Smooth muscle cell of the brain vasculature (primary cell): ENCODE measurements at places on chromosomes 5 and 9.
A peak's percentile ranks its signal among the peaks of the same experiment; 100 is the strongest.

- no peak for DNase-seq
Measured at GRCh38 chr9:121684381-121685145, 33.1 kb downstream of the DAB2IP start.

DNA sequence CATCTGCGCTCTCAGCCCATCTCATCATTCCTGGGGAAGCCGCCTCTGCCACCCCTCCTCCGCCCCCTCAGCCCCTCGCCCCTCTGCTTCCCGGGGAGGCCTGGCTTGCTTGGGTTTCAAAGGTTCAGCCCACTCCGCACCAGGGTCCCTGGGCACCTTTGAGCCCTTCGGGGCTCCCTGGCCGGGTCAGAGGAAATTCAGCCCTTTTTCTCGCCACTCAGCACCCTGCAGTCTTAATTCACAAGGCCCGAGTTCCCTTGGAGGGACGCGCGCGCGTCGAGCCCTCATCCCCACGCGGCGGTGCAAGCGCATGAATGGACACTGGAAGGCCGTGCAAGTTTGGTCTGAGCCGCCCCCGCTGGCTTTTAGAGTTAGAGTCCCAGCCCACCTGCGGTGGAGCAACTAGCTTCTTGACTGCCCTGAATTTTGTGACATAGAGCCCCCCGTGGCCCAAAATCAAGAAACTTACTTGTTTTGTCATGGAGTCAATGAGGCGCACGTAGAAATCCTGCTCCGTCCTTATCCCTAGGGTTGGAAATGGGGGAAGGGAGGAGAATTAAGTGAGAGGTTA is 4.5 kb downstream of the EBF1 start:
- no peak for DNase-seq

DNA sequence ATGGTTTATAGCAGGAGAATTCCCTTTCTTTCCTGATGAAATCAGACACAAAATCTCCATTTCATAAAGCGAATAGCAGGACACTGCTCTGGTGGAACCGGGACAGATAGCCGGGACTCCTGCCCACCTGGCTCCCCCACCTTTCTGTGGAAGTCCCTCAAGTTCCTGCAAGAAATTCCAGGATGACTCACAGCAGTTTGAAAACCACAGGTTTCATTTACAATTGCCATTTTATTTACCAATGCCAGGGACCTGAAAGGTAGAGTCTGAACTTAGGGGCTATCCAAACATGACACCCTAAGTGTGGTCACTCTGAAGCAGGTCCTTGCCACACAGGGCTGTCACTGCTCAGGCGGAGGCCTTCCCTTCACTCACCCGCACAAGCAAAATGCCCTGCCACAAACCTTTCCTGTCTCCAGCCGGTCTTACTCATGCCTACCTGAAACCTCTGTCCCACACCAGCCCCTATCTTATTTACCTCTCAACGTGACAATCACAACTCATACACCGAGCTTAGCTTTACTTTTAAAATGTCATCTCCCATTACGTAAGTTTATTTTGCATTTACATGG is 63.3 kb upstream of the TAF1L start:
- no peak for DNase-seq

- peak; percentile 13 for DNase-seq
Measured at GRCh38 chr9:134375011-134375390, 48.7 kb downstream of the RXRA start.

GRCh38 chr5:174903172-174903732 is 178.9 kb downstream of the MSX2 start:
- no peak for DNase-seq

GRCh38 chr5:88695931-88696330 is 187.1 kb downstream of the MEF2C start:
- no peak for DNase-seq

GRCh38 chr5:11048760-11049159 is 287.7 kb upstream of the DAP start:
- DNase-seq: no peak
